HT1080 (cell line): ENCODE measurements at places on chromosomes 2 and 18.

- DNase-seq, result peak; percentile 67
Observed at GRCh38 chr18:28584731-28585130, 407.8 kb upstream of the CDH2 start.

DNA sequence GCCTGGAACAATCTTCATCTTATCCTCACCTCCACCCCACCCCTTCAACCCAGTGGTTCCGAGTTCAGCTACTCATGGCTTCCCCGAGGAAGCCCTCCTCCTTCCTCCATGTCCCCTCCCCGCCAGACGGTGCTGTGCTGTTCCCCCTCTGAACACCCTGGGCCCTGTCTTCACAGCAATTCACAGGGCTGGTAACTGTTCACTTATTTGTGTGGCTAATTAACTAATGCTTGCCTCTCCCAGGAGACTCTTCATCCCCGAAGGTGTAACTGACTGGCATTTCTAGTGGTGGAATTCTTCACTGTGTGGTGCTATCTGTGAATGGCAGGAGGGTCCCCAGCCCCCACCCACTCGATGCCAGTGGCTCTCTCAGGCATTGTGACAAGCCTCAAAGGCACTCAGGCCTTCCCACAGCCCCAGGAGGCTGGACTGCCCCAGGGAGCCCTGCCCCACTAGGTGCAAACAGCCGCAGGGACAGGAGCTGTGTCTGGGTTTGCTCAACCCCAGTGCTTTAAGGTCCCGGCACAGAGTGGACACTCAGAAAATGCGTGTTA, 133.7 kb upstream of the ID2 start:
- DNase-seq, result no peak

DNA sequence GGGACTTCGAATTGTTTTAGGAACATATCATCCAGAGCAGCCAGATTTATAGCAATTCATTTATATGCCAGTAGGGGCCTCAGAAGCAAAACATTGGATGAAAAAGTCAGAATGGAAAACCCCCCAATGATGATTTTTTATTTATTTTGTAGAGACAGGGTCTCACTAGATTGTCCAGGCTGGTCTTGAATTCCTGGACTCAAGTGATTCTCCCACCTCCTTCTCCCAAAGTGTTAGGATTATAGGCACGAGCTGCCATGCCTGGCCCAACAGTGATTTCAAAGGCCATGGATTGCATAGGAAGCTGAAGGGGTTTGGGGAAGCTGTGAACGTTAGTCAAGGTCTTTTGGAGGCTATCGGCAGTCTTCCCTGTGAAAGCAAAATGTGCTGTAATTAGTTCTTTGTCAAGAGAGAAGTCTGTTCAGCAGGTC, 21.9 kb upstream of the MCFD2 start:
- DNase-seq, result no peak

GRCh38 chr18:25164848-25165811, 186.8 kb downstream of the ZNF521 start:
- DNase-seq, result peak; percentile 3

DNA sequence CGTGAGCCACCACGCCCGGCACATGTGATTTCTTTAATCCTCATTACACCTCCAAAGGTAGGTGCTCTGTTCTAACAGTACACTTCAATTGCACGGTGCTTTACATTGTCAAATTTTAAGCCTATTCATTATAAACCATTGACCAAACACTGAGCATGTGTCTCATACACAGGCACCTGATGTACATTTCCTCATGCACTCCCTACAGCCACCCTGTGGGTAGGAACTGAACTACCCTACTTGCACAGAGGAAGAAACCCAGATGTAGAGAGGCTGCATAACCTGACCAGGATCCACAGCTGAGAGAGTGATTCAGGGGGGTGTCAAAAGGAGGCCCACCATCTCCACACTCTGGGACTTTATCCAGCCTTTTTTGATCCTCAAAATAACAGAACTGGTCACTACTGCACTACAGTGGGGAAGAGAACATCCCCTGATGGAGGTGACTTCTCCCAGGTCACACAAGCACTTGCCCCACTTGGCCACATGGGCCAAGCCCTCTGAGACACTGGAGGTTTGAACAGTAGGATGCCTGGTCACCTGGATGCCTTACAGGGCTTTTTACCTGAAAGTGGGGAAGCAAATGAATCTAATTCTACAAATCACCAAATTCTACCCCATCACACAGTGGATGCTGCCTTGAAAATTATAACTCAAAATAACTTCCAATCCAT, 6.9 kb upstream of the DPYSL5 start:
- no peak for DNase-seq

GRCh38 chr2:40096360-40096759, 317.3 kb upstream of the THUMPD2 start:
- peak; percentile 60 for DNase-seq

GRCh38 chr2:85393836-85394235, 16.3 kb downstream of the CAPG start:
- DNase-seq, result no peak
